ENCODE measurements at places on chromosomes 2 and 18.

- no peak for DNase-seq
Measured at GRCh38 chr18:52678551-52678950, 338.6 kb downstream of the DCC start.

GRCh38 chr18:13225261-13225660 is 6.7 kb downstream of the LDLRAD4 start:
- no peak for DNase-seq

GRCh38 chr2:232949016-232949415 is 64.0 kb downstream of the NGEF start:
- DNase-seq: no peak

DNA sequence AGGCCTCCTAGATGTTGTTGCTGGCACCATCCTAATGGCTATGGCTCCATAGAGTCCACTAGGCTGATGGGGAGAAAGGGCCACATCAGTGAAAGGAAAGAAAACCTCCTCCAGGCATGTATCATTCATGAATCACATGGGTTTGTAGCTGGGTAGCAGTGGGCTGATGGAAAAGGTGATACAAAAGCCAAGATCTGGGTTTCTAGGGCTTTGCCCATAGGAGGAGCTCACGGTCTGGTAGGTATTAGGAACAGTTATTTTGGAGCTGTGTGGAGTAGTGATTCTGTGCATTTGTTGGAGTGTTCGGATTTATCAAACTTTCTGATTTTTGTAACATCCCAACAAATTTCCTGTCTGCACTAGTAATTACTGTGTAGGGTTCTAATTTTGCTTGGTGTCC is 259.2 kb downstream of the SLC4A3 start:
- no peak for DNase-seq

DNA sequence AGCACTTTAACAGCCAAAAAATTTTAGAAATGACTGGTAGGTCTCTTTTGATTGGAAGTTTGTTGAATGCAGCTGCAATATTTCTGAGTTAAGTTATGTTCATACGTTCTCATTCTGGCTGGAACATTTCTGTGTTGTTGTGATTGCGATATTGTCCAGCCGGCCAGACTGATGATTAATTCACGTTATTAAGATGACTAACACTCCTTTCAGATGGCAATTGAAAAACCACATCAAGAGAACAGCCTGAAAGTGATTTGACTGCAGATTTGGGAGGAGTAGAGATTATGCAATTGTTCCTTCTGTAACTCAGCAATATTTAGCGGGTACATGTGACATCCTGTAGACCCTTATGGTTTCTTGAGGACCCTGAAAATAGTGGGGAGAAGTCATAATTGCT is 133.7 kb downstream of the FBXO15 start:
- no peak for DNase-seq

GRCh38 chr2:158269143-158269542 is 167.5 kb downstream of the UPP2 start:
- DNase-seq: no peak

- DNase-seq: no peak
Measured at GRCh38 chr2:160401895-160402294, 91.7 kb downstream of the RBMS1 start.

DNA sequence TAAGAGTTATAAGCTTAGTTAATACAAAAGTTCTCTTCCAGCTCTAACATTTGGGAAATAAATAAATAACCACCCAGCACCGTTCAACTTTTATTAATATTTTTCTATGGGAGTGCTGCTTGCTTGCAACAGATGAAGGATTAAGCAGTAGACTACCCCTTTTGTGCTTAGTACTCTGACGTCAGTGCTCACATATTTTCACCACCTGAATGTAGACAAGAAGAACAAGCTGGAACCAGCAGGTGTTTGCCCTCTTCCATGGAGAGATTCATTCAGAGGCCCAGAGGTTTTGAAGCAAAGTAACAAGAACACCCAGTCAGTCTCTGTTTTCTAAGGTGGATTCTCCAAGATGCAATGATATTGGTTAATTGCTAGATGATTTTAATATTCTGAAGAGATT is 307.1 kb upstream of the PIK3C3 start:
- DNase-seq: no peak

GRCh38 chr2:163736433-163737189 is 803 bp upstream of the FIGN start:
- no peak for DNase-seq

- no peak for DNase-seq
Measured at GRCh38 chr18:56919190-56919589, 227.7 kb upstream of the BOD1L2 start.
